ENCODE measurements at places on chromosomes 7 and 10.

GRCh38 chr7:92925876-92926696 lies 89.7 kb upstream of the CDK6 start:
- DNase-seq, result no peak

DNA sequence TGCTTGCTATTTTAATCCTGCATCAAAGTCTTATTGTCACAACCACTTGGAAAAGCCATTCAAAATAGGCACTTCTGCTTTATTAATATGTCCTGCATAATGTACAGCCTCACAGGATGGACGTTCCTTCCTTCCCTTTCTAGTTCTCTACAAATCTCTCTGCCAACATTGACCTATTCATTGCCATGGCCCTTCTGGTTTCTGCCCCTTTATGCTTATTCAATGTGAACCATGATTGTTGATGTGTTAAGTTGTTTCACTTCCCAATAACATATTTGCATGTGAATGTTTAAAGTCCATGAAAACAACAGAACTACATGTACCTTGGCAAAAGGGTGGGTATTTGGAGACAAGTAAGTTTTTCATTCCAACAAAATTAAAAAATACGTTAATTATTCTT lies 45.7 kb downstream of the COL28A1 start:
- no peak for DNase-seq

DNA sequence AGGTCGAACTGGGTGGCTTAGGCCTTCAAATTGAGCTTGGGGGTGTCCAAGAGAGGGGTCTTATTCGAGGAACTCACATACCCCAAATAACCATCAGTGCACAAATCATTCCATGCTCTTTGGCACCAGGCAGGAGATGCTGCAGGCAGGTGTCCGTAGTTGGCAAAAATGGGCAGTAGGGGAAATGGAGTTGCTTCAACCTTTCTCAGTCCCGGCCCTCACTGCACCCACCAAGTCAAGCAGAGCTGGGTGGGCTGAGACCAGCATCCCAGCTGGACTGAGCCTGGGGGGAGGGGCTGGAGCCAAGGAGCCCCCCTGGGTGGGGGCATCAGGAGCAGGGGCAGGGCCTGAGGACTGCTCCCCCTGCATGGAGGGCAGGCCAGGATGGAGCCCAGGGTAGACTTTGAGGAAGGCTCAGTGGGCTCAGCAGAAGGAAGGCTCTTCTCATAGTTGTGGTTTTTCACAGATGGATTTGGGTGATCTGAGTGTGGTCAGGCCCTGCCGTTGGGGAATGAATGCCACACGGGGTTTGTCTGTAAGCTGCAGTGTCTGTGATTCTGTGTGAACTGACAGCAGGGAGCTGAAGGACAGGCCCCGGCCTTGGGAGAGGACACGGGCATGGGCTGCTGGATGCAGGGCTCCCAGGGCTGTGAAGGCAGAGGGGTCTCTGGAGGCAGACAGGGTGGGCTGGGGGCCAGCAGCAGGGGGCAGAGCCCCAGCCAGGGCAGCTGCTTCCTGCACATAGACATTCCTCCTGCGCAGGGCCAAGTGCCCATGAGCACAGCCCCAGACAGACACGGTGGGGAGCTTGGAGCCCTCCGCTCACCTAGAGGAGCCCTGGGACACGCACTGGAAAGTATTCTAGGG lies 144.5 kb downstream of the ADCY1 start:
- DNase-seq, result no peak

DNA sequence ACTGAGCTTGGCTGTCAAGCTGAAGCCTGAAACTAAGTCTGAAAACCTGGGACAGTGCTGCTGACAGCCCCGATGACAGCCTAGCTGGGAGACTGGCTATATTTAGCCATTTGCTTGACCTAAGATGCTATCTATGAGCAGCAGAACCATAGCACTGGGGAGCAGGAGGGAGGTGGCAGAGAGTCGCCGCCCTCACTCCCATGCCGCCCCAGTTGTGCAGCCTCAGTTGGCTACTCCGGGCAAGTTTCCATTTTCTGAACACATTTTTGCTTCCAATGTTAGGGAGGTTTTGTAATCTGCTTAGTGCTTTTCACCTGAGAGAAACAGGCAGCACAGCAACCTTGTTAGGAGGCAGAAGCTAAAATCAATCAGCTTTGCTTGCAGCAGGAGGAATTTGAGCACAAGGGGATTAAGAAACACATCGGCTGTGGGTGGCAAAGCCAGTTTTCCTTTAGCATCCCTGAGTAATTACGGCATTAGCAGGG lies 20.4 kb upstream of the C10orf71 start:
- no peak for DNase-seq

DNA sequence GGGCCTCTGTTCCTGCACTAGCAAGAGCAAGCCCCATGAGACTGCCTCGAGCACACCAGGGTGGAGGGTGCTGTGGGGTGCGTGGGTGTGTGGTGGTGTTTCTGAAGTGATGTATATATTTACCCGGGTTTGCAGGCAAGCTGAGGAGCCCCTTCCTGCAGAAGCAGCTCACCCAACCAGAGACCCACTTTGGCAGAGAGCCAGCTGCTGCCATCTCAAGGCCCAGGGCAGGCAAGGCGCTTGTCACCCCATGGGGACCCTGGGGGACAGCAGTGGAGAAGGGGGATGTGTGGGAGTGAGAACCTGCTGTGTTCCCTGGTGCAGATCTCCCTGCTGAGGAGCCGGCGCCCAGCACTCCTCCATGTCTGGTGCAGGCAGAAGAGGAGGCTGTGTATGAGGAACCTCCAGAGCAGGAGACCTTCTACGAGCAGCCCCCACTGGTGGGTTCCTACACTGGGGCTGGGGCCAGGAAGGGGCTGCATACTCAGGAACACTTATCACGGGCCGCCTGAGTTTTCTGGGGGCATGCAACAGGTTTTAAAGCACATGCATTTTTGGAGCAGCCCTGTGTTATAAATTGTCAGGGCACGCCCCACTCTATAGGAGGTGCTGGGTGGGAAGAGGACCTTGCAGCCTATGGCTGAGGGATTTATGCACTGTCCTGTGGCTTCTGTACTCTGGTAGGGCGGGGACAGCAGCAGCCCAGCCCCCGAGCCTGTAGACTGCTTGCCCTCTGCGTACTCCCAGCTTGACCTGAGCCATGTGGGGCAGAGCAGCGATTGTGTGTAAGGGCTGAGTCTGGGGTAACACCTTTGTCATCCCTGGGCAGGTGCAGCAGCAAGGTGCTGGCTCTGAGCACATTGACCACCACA lies 5.9 kb downstream of the PGAM2 start:
- no peak for DNase-seq

DNA sequence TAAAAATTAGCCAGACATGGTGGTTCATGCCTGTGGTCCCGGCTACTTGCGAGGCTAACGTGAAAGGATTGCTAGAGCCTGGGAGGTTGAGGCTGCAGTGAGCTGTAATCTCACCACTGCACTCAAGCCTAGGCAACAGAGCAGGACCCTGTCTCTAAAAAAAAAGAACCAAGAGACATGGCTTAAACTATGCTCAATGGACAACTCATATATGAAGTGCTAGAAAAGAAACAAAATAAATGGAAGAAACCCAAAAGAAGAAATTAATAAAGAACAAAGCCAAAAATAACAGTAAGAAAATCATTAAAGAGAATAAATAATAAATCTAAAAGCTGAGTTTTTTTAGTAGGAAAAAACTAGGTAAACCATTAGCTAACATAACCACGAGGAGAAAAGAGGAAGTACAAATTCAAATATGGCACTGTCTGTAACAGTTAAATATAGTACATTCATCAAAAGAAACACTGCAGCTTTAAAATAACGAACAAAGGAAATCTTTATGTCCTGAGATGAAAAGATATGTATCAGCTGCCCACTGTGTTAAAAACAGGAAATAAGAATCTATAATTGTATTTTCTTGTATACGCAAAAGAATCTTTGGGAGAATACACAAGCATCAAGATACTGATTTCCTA lies 48.7 kb downstream of the UPF2 start:
- no peak for DNase-seq

GRCh38 chr7:3244241-3244814 lies 56.7 kb upstream of the SDK1 start:
- DNase-seq, result no peak

GRCh38 chr7:107164092-107164491 lies 4.7 kb upstream of the HBP1 start:
- no peak for DNase-seq

DNA sequence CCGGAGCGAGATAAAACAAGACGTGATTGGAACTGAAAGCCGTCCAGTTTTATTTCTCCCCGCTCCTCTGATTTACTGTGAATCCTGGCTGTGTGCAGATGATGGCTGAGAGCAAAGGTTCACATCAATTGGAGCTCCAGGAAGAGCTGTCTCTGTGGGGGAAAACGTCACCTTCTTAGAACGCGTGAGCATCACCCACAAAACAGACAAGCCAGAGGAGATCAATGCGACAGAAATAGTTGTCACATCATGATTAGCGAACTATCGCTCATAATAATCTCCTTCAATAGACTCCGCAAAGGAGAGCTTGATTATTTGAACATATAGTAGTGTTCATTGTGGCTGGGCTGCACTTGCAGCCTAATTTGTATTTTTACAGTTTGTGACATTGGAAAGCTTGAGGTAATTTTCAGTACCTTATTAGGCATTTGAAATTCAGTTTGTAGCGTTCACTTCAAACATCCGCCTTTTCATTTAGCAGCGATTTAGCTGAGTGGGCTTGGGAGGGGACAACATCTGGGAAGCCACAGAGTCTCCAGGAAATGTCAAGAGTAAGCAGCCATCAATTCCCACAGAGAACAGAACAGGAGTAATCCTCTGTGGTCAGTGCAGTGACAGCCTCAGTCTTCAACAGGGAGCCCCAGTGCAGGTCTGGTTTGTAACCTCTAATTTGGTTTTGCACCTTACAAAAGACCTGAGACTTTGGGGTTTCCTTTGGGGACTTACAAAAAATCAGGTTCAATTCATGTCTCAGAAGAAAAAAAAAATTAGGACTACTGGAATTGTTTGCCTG lies 276.8 kb upstream of the PFKP start:
- no peak for DNase-seq

DNA sequence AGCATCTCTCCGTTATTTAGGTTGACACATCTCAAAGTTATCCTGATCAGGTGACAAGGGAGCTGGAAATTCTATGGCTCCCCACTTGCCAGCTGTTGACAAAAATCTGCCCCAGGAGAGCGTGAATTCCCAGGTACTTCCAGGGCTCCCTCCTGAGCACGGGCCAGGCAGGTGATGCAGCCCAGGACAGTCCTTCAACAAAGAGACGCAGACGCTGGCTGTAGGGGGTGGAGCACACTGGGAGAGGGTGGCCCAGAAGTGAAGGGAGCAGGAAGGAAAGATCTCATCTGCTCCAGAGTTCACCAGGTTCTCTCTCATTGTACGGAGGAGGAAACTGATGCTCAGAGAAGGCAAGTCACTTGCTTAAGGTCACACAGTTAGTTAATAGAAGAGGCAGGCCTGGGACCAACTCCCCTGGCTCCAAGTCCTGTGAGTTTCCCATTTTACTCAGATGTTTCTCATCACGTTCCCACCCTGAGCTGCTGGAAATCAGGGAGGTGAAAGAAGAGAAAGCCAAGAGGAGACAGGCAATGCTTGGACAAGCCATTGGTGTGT lies 41.0 kb upstream of the CHST3 start:
- no peak for DNase-seq

DNA sequence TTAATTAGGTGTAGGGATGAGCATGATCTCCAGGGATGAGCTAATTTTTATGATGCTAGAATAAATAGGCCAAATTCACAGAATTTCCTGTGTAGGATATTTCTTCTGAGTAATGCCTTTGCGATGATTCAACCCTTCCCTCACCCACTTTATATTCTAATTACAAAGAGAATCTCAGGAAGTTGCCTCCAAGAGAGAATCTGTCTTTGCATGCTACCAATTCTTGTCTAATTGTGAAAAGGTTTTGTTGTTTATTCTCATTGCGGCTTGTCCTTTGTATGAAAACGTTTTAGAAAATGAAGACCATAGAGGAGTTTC lies 6.3 kb downstream of the C7orf57 start:
- no peak for DNase-seq

All from stimulated activated CD4-positive, alpha-beta T cell treated with anti-CD3 and anti-CD28 coated beads, Interleukin-4, amount 100 ng/mL, for 24 hours (primary cell).